Activated CD8-positive, alpha-beta memory T cell treated with anti-CD3 and anti-CD28 coated beads for 24 hours (primary cell): ENCODE measurements at places on chromosomes 13 and 19.

DNA sequence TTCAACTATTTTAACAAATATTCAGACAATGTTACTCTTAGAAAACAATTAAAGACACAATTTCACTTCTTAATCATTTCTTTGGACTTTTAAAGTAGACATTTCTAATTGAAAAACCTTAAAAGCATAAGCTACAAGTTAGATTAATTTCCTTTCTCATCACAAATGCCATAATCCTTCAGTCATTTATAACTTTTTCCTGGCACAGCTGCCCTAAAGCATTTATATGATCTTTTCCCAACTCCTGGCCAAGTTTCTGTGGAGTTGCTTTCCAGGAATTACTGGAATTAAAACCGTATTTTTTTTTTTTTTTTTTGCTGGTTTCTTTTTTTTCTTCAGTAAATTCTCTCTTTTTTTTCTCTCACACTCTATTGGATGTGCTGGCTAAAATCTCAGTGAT lies 615.9 kb downstream of the TBC1D4 start:
- DNase-seq: no peak

GRCh38 chr19:17393002-17393401 lies 994 bp downstream of the CCDC194 start:
- no peak for DNase-seq

DNA sequence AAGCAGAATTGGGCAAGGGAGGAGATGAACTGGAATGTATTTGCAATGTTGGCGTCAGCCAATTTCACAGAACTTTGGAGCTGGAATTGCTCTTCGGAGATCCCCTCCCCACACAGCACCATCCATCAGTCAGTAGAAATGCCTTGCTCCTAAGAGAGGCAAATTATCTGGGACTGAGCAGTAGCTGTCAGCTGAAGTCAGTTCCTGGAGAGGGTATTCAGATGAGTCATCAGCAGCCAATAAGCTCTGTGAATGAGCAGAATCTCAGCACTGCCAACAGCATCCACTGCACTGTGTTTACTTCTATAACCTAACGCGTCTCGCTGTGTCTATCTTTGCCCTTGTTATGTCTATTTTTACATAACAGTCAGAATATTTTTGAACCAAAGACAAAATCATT lies 213.7 kb downstream of the SLITRK5 start:
- no peak for DNase-seq

DNA sequence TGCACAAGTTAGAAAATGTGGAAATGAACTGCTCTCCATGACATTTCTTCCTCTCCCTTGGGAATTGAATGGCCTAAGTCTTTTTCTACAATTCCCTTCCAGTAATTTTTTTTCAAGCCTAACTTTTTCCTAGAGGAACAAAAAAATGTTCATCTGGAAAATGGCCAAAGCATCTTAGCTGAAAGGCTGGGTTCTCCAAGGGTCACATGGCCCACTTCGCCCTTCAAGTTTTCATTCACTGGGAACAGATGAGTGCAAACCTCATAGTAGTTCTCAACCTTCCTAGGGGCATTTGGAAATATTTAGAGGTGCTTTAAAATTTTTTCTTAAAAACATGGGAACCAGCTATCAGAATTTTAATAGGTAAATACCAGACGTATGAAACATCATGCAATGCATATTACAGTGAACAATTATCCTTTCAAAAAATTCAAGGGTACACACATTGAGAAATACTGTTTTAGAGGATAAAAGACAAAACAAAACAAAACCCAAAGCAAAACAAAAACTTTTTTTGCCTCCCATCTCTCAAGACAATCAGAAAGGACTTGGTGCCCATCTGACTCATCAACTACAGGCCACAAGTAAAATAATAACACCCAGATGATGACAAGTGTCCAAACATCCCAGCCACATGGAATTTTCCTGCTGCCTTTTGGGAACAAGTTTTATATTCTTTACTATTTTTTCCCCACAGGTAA lies 208.8 kb downstream of the SLITRK6 start:
- DNase-seq: no peak

- no peak for DNase-seq
These were observed 1.7 kb upstream of the DLEU7 start for GRCh38 chr13:50845211-50845610.

GRCh38 chr13:91381371-91381770 lies 17.1 kb upstream of the GPC5 start:
- no peak for DNase-seq

- no peak for DNase-seq
These were observed 43.0 kb downstream of the DIAPH3 start for GRCh38 chr13:60120617-60121336.

DNA sequence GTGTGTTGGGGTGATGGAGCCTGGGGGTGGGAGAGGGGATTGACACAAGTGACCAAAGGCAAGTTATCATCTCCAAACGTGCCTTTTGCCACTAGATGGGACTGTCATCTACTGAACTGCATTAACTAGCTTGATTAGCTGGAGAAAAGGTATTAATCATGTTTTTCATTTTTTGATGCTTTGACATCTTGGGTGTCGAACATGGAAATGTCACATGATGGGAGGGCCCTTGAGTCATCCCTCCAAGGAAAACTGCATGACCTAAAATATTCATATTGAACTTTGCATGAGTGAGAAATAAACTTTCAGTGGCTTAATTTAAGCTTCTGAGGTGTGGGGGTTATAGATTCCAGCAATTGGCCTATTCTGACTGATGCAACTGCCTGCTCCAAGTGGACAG lies 73.3 kb downstream of the ALOX5AP start:
- DNase-seq: peak; percentile 49

GRCh38 chr19:362154-362553 lies 17.6 kb upstream of the MIER2 start:
- DNase-seq: no peak

DNA sequence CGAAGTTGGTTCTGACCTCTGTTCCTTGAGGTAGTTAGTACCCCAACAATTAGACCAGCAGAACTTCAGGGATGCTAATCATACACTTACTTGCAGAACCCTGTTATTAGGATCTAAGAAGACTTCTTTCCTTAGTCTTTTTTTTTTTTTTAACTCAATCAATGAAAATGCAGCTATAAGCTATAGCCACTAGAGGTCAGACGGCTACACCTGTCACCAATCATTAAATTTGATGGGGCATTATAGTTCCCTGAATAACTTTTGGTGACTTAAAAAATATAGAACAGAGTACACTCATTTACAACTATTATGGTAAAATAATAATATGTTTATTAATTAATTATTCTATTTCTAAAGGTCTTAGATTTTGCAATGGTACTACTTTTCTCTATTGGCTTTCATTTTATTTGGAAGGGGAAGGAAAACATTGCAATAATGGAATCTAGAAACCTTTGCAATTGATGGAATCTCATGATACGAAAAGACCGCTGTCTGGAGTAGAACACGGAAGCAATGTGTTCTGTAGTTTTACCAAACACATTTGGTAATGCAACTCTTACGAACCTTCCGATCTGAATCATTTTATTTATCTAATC lies 483.2 kb downstream of the DIAPH3 start:
- no peak for DNase-seq

DNA sequence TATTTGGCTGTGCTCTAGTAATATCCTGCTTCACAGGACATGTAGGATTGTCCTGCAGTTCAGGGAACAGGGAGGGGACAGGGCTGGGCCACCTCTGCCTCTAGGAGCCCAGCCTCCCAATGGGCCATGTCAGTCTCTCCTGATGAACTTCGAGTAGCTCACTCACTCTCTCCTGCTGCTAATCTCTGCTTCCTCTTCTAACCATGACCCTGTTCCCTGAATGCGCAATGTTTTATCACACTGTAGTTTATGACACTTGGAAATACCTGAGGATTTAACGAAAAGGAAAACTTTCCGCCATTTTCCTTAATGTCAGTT lies 9.2 kb downstream of the PARP4 start:
- no peak for DNase-seq

DNA sequence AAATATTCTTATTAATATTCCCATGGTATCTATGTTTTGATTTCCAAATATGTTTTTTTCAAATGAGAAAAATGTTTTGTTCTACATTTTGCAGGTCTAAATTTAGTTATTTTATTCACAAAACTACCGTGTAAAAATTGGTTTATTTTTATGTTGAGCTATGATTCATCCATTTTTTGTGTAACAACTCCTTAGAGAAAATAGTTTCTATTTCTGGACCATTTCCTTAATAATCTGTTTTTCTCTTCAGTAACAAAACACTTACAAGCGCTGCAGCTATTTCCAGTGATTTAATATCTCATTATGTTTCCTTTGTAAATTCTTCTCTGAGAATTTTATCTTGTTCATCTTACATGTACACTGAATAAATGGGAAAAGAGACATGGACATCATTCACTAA lies 550.7 kb upstream of the SLITRK5 start:
- no peak for DNase-seq
